ENCODE measurements at places on chromosomes 7 and 10. TPM values are rescaled to one million over a fixed set of nuclear protein-coding genes. Genes with fewer than 3 reads are reported as not detected.

GNAT3 gene
- not detected for total RNA-seq

FKBP9 gene
- total RNA-seq: 215 TPM

AGAP9 gene
- 2.6 TPM for total RNA-seq

NME8 gene
- total RNA-seq: not detected

ADAM12 gene
- total RNA-seq: 40.8 TPM

CALU gene
- 1,188 TPM for total RNA-seq

ASL gene
- 56.8 TPM for total RNA-seq

GHRHR gene
- not detected for total RNA-seq

LDB3 gene
- total RNA-seq: not detected

HABP2 gene
- total RNA-seq: not detected

FAM25A gene
- not detected for total RNA-seq

GRID1 gene
- total RNA-seq: 0.33 TPM

MRPS24 gene
- 99.5 TPM for total RNA-seq

MYO3A gene
- not detected for total RNA-seq

PNLIP gene
- total RNA-seq: not detected

PNLIPRP3 gene
- 0.12 TPM for total RNA-seq

SMKR1 gene
- total RNA-seq: 0.44 TPM

SSC4D gene
- total RNA-seq: 0.55 TPM

CPA2 gene
- not detected for total RNA-seq

NPSR1 gene
- not detected for total RNA-seq

LIPN gene
- not detected for total RNA-seq

PHF14 gene
- total RNA-seq: 28.0 TPM

ANXA8 gene
- 0.12 TPM for total RNA-seq

MLXIPL gene
- not detected for total RNA-seq

GPR37 gene
- 1.5 TPM for total RNA-seq

GPR26 gene
- not detected for total RNA-seq
